Lung (tissue), 17 donors: ENCODE measurements at places on chromosomes 5 and 9. TPM values are rescaled to one million over a fixed set of nuclear protein-coding genes. Genes with fewer than 3 reads are reported as not detected.

DNA sequence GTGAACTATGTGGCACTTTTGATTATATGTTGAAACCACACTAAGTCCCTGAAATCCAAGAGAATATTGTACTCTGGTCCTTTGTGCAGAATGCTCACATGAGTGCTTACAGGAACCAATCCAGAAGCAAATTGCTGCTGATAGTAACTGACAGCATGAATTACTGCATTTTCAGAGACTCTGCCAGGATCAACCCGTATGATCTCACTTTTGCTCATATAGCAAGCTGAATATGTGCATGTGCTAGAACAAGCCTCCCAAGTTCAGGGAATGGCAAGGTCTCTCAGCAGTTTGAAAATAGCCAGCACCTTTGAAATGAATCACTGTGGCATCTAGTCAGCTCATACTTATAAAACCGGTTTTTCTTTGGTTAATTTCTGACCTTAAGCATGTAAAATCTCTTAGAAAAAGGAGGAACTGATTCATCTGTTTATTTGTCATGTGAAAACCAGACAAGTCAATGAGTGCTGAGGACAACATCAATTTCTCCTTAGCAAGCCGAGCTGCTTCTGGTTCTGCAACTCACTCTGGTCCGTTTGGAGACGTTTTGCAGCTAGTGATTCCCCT lies 215.7 kb upstream of the ELL2 start:
- H3K27ac ChIP-seq = no peak overlapping the region
- DNase-seq = peak; percentile 53
- no peaks in the 10 kb centered on the region for H3K27me3 ChIP-seq
- no peaks in the 10 kb centered on the region for H3K36me3 ChIP-seq
- no peaks in the 10 kb centered on the region for H3K4me1 ChIP-seq
- H3K4me3 ChIP-seq = no peak overlapping the region

- no peak overlapping the region for H3K27ac ChIP-seq
- DNase-seq = no peak
- H3K36me3 ChIP-seq = no peaks in the 10 kb centered on the region
- no peaks in the 10 kb centered on the region for H3K4me1 ChIP-seq
- H3K4me3 ChIP-seq = no peak overlapping the region
- H3K27me3 ChIP-seq = no peaks in the 10 kb centered on the region
Observed at GRCh38 chr5:128920345-128921215, 44.7 kb upstream of the SLC27A6 start.

DNA sequence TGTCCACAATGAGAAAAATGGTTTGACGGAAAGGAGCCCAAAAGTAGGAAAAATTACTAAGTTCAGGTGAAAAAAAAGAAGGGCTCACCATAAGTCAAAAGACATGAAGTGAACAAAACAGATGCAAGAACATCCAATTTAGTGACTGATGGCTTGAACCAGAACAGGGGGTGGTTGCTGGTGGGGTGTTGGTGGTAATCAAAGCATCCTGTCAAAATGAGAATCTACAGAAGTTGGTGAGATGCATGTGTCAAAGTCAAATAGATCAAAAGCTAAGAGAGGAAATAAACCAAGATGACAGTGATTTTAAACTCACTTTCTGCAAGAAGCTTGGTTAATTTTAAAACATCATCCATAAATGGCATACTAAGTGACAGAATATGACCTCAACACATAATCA lies 117.4 kb downstream of the MLLT3 start:
- no peaks in the 10 kb centered on the region for H3K27me3 ChIP-seq
- H3K4me3 ChIP-seq = no peak overlapping the region
- H3K4me1 ChIP-seq = no peaks in the 10 kb centered on the region
- H3K27ac ChIP-seq = no peak overlapping the region

GRCh38 chr5:128192368-128192767 lies 108.8 kb downstream of the SLC12A2 start:
- no peaks in the 10 kb centered on the region for H3K27me3 ChIP-seq
- no peaks in the 10 kb centered on the region for H3K4me1 ChIP-seq
- H3K4me3 ChIP-seq = no peak overlapping the region
- DNase-seq = no peak

DNA sequence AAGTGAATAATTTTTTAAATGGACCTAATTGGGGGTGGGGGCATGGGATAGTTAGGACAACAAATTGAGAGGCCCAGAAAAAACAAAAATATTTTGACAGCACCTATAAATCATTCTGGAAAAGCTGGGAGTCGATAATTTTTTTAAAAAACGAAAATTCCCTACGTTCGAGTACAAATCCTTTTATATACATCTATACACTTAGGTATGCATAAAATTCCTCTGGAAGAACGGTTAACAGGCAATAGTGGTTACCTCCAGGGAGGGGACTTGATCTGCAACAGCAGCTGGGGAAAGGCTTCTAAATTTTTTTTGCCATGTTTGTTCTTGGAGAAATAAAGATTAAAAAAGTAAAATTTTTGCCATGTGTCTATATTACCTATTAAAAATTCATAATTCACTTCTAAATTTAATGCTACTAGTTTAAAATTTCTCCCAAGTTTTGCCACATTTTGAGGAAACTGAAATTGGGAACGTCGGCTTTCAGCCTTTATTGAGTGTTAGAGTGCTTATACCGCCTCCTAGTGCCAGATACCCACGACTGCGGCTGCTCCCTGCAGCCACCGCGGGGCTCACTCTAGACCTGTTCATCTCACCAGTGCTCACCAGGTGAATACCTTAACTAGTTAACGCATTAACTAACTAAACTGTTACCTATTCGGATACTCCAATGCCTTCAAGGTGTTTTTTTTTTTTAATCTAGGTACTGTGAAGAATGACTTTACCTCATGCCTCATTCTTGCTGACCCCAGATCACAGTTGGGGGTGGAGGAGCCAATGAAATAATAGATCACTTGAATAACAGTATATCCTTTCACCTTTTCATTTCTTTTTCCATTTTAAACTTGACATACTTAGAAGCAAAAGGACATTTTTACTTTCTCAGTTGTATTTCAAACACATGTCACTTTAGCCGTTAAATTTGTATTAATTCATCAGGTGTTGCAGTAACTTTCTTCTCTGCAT lies 1.8 kb upstream of the BHMT start:
- H3K4me3 ChIP-seq = no peak overlapping the region
- H3K36me3 ChIP-seq = no peaks in the 10 kb centered on the region
- H3K4me1 ChIP-seq = peaks cover 9% of the 10 kb centered on the region
- no peak for DNase-seq
- no peak overlapping the region for H3K27ac ChIP-seq

- H3K27ac ChIP-seq = no peak overlapping the region
- H3K36me3 ChIP-seq = no peaks in the 10 kb centered on the region
- DNase-seq = peak; percentile 96
- no peaks in the 10 kb centered on the region for H3K27me3 ChIP-seq
- H3K4me1 ChIP-seq = peaks cover 3% of the 10 kb centered on the region
- H3K4me3 ChIP-seq = no peak overlapping the region
Observed at GRCh38 chr5:157948738-157949410, 89.9 kb upstream of the CLINT1 start.

NKD2 gene
- total RNA-seq = 9.9 TPM

NTNG2 gene
- total RNA-seq = 4.4 TPM

TAF11L6 gene
- total RNA-seq = not detected

ZNF462 gene
- 36.5 TPM for total RNA-seq

RGS3 gene
- 91.8 TPM for total RNA-seq

TPD52L3 gene
- total RNA-seq = not detected

REEP2 gene
- 0.98 TPM for total RNA-seq
